ENCODE measurements at places on chromosomes 11 and 22.

DNA sequence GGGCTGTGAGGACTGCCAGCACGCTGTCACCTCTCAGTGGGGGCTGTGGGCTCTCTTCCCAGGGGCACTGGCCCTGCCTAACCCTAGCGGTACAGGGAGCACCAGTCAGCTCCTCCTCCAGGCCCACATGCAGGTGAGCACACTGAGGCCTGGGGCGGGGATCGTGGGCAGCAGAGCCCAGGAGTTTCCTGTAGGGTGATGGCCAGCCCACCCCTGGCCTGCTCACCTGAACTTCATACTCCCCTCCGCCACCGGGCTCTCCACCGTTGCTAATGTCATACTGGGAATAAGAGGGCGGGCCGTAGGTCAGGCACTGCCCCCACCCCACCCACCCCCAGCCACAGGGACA, 10.0 kb upstream of the TREH start:
- no peak for DNase-seq

DNA sequence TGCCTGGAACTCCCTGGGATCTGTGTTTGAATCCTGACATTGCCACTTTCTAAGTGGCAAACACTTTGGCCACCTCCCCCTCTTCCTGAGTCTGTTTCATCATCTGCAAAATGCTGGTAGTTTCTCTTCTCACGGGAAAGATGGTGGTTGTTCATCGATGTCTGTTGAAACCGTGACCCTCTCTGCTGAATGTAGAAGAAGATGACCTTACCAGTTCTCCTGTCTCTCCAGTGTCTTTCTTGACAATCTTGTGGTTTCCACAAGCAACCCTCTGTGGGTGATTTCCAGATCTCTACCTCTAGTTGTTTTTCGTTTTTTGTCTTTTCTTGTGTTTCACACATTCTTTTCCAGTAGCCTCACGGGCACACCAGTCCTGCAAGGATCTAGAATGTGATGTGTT, 27.5 kb downstream of the ZBTB16 start:
- no peak for DNase-seq

- DNase-seq, result no peak
Observed at GRCh38 chr11:69972351-69972802, 105.7 kb upstream of the ANO1 start.

GRCh38 chr11:35550374-35551036, 25.1 kb upstream of the PAMR1 start:
- DNase-seq, result no peak

GRCh38 chr11:18066626-18067025, 20.6 kb upstream of the TPH1 start:
- no peak for DNase-seq

DNA sequence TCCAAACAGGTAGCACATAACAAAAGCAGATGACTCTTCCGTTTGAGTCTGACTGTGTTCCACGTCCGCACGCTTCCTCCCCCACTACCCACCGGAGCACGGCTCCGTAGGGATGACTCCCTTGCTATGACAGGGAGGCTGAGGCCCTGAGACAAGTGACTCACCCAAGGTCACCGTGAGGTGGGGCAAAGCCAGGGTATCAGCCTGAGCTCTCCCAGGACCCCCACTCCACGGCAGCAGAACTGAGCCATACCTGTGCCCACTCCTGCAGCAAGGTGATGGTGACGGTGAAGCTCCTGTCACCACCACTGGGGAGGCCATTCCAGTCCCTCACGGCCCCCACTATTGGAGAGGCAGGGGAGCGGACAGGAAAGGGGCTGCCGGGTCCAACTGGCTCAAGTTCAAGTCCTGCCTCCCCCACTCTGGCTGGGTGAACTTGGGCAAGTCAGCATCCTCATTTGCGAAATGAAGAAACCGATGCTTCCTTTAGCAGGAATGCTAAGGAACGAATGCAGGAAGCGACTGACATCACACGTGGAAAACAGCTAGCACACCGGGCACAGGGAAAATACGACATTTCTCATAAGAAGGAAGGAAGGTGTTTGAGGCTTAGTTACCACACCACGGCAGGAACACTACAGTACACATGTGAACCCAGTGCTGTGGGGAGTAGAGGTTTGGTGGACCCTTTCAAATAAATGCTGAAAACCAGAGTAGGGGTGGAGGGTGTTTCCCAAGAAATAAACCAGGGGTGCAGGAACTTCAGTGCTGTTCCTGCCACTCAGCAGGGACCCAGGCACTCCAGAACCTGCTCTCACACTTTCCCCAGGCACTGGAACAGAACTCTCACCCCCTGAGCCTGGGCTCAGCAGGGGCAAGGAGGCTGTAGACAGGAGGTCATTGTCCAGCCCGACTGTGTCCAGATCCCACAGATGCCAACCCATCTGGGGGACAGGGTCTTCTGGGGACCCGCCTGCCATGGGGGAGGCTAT, 32.4 kb upstream of the CBX7 start:
- no peak for DNase-seq

DNA sequence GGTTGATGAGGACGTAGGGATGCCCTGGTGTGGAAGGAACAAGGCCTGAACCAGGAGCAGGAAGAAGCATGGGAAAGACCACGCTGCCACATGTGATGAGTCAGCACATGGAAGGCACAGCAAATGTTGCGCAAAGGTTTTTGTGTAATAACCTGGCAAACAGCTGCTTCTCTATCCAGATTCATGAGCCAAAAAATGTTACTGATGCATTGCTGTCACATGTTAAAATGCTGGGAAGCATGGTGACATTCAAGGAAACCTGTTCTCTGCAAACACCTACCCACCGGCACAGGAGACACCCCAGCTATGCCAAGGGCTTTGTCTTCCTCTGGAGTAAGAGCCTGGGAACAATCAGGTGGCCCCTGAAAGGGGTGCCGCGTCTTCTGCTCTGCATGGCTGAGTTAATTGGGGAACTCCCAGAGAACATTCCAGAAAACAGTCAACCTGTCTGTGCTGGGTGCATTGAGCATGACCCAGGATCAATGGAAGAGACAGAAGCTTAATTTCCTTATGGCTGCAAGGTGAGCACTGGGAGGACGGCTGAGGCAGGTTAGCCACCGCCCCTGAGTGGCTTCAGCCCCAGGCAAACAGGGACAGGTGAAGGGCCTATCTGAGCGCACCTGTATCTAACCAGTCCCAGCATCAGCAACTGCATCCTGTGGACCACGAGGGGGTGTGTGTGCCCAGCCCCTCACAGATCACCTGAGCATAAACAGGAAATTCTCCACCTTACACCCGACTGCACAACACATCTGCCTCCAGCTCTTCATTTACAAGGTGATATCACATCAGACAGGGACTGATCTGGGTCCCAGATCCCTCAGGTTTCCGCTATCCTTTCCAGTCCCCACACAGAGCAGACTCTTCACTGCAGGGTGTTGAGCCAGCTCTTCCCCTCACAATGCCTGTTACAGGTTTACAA, 108.4 kb downstream of the GGTLC2 start:
- peak; percentile 65 for DNase-seq

All from germinal center (tissue), 1 donor.